ENCODE measurements at places on chromosomes 3 and 15.

DNA sequence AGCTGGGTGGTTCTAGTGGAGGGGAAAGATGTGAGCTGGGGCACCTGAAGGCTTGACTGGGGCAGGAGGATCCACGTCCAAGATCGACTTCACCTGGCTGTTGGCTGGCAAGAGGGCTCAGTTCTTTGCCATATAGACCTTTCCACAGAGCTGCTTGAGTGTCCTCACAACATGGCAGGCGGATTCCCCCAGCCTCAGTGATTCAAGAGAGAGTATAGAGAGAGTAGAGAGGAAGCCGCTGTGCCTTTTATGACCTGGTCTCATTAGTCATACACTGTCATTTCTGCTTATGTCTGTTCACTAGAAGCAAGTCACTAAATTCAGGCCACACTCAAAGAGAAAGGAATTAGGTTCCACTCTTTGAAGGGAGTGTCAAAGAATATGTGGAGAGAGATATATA, 101.6 kb downstream of the APBA2 start:
- DNase-seq: no peak

DNA sequence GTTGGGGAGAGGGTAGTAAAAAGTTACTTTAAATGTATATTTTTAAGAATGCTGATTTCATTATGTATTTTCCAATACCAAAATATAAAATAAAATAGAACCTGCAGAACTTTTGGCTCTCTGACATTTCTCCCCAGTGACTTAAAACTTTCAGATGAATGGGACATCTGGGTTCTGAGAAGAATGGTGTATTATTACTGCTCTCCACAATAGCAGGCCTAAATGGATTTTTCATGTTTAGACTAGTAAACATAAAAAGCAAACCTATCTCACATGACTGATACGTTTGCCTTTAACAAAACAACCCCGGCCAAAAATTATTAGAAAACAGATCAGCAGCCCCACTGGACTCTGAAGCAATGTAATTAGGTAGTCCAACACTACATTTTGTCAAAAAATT, 73.8 kb downstream of the FHIT start:
- no peak for DNase-seq

- DNase-seq: peak; percentile 68
Measured at GRCh38 chr15:70504299-70504951, 258.9 kb downstream of the UACA start.

- DNase-seq: peak; percentile 72
Measured at GRCh38 chr15:78951841-78952238, 7.0 kb upstream of the CTSH start.

DNA sequence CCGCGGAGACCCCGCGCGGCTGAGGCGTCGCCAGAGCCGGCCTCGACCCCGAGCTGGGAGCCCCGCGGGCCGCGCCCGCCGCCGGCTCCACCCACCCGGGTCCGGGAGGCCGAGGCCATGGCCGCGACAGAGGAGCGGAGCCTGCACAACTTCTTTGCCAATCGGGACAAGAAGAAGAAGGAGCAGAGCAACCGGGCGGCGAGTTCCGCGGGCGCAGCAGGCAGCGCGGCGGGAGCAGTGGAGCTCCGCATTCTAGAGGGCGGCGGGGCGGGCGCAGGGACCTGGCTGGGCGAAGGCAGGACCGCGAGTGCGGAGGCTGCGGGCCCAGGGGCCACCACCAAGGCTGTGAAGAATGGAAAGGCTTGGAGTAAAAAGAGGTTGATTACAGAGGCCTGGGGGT, 37.6 kb upstream of the EPHA6 start:
- DNase-seq: no peak

- DNase-seq: no peak
Measured at GRCh38 chr15:58136731-58137130, 1.4 kb upstream of the AQP9 start.

DNA sequence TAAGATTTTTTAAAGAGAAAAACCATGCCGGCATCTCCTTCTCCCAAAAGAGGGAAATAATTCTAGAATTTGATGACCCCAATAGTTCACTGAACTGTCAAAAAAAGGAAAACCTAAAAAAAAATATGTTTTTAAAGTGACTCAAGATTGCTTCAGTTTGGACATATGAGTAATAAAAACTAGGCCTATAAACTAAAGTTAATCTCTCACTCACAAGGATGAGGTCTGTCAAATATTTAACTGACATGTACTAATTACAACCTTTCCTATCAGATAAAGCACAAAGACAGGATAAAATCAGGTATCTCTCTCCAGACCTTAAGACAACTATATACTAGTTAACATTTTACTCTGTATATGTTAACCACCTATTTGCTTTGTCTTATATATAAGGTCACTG, 231.9 kb downstream of the NSUN3 start:
- no peak for DNase-seq

- DNase-seq: no peak
Measured at GRCh38 chr15:46795685-46796084, 921.6 kb upstream of the SEMA6D start.

- DNase-seq: peak; percentile 88
Measured at GRCh38 chr3:179146911-179147513, 1.1 kb upstream of the PIK3CA start.

GRCh38 chr3:168341192-168341815, 245.6 kb upstream of the GOLIM4 start:
- DNase-seq: no peak

DNA sequence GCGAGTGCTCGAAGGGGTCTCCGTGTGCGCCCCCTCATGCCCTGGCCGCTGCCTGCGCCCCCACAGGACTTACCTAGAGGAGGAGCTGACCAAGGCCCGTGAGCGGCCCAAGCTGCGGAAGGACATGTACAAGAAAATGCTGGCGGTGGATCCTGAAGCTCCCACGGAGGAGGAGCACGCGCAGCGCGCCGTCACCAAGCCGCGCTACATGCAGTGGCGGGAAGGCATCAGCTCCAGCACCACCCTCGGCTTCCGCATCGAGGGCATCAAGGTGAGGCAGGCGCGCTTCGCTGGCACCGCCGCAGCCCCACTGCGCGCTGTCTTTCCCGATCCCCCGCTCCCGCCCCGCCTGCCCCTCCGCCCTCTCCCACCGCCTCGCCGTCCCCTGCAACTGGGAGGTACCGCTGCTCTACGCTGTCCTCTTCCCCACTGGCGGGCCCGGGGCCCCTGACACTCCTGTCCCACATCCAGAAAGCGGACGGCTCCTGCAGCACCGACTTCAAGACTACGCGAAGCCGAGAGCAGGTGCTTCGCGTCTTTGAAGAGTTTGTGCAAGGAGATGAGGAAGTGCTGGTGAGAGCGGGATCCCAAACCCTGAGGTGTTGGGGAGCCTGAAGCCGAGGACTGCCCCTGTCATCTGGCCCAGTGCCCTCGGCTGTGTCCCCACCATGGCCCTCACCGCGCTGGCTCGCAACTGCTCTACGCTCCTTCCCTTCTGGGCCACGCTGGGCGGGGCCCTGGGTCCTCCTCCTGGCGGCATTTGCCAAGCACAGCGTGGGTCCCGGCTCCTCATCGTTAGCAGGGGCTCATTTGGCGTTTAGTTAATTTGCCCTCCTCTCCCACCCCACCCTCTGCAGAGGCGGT, 8.5 kb downstream of the ITPKA start:
- DNase-seq: no peak

- no peak for DNase-seq
Measured at GRCh38 chr3:16803019-16803418, 81.7 kb upstream of the PLCL2 start.

DNA sequence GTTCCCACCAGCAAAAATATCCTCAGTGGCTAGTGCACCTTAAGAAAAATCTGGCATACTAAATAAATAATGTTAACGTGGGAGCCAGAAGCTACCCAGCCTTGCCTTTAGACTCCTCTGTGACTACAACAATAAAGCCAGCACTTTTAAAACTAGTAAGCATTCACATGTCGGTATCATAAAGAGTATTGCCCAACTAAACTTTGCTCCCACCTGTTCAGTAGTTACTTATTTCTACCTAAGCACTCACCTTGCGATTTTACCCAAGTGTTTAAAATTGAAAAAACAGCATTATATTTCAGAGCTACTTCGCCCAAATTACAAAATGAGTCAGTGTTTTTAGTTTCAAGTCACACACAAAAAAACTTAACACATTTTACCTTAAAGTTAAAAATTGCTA, 12.8 kb downstream of the ALDH1L1 start:
- DNase-seq: no peak

GRCh38 chr15:98076021-98076816, 115.7 kb downstream of the ARRDC4 start:
- peak; percentile 11 for DNase-seq

- DNase-seq: no peak
Measured at GRCh38 chr3:64539451-64540196, 148.2 kb downstream of the ADAMTS9 start.

GRCh38 chr15:49987198-49987785, 131.7 kb downstream of the ATP8B4 start:
- DNase-seq: no peak

- no peak for DNase-seq
Measured at GRCh38 chr15:51760805-51761204, 9.4 kb downstream of the TMOD2 start.

DNA sequence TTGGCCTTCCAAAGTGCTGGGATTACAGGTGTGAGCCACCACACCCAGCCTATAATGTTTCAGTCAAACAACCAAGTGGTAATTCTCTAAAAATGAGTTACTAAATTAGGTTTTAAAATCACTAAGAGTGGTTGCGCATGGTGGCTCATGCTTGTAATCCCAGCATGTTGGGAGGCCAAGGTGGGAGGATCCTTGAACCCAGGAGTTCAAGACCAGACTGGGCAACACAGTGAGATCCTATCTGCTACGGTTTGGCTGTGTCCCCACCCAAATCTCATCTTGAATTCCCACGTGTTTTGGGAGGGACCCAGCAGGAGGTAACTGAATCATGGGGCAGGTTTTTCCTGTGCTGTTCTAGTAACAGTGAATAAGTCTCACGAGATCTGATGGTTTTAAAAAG, 26.1 kb downstream of the SEC11A start:
- DNase-seq: no peak

GRCh38 chr3:139309061-139309591, 34.7 kb upstream of the MRPS22 start:
- DNase-seq: peak; percentile 39

DNA sequence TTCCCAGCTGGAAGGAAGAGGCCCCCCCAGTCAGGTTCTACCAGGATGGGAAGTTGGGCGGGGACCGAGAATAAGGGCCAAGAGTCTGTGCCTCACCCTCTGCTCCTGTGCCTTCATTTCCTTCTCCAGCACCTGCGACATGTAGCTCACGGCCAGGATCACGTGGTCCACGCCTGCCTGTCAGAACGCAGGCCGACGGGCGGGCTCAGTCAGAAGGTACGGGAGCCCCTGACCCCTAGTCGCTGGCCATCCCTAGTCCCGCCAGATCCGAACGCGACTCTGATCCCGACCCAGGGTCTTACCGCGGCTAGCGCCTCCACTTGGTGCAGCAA, 489 bp downstream of the GMPPB start:
- DNase-seq: peak; percentile 54

DNA sequence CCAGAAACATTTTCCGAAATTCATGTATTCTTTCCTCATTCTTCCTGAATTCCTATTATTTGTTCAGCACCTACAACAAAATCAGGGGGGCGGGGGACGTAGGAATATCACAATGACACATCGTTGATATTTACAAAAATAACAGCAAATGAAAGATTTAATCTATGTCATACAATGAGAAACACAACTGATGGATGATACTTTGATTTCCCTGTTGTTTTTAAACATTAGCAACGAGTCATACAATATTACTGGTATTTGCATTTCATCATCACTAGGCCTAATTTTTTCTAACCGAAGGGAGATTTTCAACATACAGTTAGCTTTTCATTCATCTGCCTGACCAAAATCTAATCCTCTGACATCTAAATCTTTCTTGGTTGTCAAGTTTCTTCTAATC, 45.3 kb upstream of the INO80 start:
- DNase-seq: no peak

GRCh38 chr15:27382361-27383025, 411.5 kb downstream of the GABRG3 start:
- no peak for DNase-seq

DNA sequence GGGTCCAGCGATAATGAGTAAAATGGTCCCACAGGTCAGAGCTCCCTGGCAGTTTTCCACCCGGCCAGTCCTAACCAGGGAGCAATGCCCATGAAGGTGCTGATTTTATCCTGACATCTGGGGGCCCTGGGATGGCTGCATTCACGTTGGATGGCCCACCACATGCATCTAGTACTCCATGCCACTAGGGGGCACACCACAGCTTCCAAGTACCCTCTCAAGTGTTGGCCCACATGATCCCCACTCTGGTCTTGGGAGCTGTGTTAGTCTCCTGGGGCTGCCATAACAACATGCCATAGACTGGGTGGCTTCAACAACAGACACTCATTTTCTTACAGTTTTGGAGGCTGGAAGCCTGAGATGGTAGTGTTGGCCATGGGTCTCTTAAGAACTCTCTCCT, 225.5 kb downstream of the SLCO3A1 start:
- DNase-seq: peak; percentile 49

DNA sequence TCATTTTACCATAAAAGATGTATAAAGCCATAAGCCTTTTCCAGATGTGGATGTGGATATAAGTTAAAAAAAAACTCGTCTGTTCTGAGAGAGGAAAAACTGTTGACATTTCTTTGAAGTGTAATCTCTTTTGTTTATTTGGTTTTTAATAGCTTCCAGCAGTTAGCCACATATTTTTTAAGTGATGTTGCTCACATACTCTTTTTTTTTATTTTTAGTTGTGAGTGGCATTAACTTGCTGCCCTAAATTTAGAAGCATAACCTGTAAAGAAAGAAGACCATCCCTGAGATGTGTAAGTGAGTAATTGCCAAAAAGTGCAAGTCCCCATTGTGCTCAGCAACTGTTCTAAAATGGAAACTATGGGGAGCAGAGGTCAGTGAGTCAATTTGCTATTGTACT, 415.9 kb upstream of the MDFIC2 start:
- no peak for DNase-seq

GRCh38 chr15:72797338-72797689, 13.8 kb upstream of the ADPGK start:
- DNase-seq: no peak

DNA sequence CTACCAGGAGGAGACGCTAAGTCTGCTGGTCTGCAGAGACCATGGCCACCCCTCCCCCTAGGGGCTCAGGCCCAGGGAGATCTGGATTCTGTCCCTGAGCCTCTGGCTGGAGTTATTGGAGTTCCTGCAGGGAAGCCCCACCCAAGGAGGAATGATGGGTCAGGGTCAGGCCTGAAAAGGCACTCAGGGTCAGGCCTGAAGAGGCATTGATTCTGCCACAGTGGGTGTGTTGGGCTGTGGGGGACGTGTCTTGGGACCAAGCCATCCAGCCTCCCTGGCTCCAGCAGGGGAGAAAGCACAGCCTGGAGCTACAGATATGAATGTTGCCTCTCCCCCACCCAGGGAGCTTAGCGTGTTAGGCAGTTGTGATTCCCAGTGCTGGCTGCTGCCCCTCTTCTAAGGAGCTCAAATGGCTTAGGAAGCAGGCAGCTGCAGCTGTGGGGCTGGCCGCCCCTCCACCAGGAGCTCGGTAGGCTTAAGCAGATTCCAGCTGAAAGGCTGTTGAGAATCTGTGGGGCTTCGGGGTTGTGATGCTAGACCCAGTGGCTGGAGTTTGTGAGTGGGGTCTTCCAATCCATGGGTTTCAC, 176.7 kb downstream of the CHL1 start:
- DNase-seq: no peak

GRCh38 chr3:100634493-100635272, 25.3 kb downstream of the ADGRG7 start:
- DNase-seq: peak; percentile 84
